ENCODE measurements at places on chromosomes 2 and 18.

- no peak for DNase-seq
These were observed 7.1 kb downstream of the PPP1R1C start for GRCh38 chr2:181992776-181993175.

DNA sequence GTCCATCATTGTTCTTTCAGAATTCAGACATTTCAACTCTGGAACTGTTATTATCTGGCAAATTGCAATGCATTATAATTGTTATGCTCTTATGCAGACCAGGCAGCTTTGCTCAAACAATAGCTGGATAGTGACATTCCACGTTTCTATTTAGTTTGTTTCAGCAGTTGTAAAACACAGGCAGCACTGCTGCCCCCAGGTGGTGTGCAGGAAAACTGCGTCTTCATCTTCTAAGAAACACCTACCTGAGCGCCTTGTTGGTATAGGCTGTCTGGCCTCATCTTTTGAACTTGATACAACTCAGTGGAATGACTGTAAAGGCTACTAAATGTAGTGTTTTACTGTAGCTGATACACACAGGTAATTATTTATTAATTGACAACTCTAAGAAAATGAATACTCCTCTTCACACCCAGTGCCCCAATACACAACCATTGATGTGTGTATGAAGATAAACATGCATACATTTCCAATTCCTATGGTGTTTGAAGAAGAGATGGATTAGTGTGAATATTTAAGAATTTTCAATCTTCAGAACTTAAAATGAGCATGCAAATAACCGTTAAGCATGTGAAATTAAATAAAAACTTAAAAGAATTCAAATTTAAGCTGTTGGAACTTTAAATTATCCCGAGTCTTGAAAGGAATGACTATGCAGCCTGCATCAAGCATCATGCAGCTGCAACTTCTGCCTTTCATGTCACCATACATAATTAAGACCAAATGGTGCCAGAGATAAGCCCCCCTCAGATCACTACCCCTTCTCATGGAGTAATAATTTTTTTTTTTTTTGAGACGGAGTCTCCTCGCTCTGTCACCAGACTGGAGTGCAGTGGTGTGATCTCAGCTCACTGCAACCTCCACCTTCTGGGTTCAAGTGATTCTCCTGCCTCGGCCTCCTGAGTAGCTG is 85.6 kb downstream of the CD8B2 start:
- DNase-seq, result no peak

- no peak for DNase-seq
These were observed 4.2 kb upstream of the SLC35F6 start for GRCh38 chr2:26759845-26760244.

GRCh38 chr2:13334545-13334944 is 617.8 kb downstream of the TRIB2 start:
- DNase-seq, result no peak

Measured in stimulated activated CD4-positive, alpha-beta T cell treated with anti-CD3 and anti-CD28 coated beads, Interleukin-1b, Interleukin-23, amount 100 ng/mL, for 1 hour (primary cell).